ENCODE measurements at places on chromosomes 5 and 9. TPM values are rescaled to one million over a fixed set of nuclear protein-coding genes. Genes with fewer than 3 reads are reported as not detected.

Gene BBLN
- 244 TPM for total RNA-seq

Gene RGS7BP
- total RNA-seq = 1.4 TPM

DNA sequence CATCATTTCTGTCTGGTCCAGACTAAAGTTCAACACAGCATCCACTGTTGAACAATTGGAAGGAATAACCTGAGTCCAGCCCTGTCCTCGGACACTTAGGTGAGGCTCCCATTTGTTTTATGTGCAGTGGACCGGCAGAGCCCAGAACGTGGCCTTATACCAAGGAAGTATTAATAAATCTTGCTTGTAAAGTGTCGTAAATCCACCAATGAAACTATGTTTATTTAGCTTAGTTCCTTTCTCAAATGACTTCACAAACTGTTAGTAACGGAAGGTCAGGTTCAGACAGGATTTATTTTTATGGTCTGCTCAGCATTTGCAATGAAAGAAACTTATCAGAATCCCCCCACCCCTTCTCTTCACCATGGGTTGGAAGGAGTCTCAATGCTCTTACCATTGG, 149.5 kb downstream of the PCSK1 start:
- DNase-seq = no peak

DNA sequence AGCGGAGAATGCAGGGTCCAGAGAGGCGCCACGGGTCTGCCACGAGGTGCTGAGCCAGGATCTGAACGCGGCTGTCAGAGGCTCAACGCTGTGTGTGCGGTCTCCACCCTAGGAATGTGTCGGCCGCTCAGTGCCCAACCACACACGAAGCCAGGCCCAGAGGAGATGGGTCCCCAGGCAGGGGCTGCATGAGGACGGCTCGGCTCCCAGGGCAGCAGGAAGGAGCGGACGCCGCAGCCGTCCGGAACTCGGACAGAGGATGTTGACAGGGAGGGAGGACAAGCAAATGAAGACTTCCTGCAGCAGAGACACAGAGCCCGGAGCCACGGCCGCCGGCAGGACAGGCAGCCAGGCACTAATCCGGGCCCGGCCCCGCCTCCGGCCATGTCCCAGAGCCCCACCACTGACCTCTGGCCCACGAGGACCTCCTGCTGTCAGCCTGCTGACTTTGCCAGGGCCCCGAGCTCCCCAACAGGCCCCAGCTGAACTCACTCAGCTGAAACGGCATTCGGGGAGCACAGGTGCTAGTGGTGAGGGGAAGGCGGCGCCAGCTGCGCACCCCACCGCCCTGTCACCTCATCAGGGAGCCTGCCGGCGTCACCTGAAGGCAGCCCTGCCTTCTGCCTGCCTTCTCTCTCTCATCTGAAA, 12.7 kb downstream of the VAV2 start:
- DNase-seq = no peak

DNA sequence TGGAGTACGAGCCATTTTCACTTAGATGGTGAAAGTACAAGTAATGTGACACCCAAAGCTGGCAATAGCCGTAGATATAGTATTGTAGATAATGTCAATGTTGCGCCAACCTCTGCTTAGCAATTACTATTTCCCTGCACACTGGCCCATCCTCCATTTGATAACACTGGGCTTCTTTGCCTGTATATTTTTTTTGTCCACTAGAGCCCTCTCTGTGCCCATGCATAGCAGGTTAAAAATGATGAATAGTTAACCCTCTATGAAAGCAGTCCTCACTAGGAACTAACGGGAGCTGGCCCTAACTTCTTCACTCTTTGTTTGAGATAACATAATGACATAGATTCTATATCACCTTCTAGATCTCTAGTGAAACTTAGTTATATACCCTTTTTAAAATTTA, 416.8 kb downstream of the TUSC1 start:
- DNase-seq = no peak

DNA sequence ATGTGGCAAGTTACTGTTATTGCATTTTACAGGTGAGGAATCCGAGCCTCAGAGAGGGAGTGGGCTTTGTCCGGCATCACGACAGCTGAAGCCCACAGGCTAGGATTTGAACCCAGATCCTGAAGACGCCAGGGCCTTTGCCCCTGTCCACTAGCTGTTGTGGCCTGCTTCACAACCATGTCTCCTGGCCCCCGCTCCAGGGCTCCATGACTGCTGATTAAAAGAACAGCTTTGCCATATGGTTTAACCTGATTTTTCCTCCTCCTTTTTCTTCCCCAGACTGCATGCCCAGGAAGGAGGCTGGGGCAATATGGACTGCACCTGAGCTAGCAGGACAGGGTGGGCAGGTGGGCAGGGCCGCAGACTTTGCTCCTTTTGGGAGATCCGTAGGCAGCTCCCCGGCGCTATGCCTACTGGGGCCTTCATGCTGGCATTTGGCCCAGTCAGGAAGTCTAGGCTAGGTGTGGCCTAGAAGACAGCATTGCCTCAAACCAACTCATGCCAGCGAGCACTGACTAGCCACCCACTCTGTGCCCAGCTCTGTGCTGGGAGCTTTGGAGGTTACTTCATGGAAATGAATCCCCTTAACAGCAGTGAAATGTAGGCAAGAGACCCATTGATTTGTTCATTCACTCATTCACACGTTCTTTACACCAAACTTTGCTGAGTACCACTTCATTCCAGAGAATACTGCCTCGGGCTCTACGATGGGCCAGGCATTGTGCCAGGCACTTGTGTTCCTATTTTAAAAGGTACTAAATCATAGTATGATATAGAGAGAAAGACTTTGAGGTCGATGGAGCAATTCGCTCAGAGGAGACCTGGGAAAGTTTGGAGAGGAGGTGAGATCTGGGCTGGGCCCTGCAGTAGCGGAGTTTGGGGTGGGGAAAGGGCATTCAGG, 94.3 kb upstream of the CPEB4 start:
- DNase-seq = no peak

All from tibial nerve (tissue), 4 donors.